CD4-positive, alpha-beta T cell treated with Interleukin-4 for 4 hours (primary cell): ENCODE measurements at places on chromosomes 2 and 18.

GRCh38 chr18:45672637-45673036 lies 51.3 kb upstream of the SLC14A1 start:
- DNase-seq = no peak

DNA sequence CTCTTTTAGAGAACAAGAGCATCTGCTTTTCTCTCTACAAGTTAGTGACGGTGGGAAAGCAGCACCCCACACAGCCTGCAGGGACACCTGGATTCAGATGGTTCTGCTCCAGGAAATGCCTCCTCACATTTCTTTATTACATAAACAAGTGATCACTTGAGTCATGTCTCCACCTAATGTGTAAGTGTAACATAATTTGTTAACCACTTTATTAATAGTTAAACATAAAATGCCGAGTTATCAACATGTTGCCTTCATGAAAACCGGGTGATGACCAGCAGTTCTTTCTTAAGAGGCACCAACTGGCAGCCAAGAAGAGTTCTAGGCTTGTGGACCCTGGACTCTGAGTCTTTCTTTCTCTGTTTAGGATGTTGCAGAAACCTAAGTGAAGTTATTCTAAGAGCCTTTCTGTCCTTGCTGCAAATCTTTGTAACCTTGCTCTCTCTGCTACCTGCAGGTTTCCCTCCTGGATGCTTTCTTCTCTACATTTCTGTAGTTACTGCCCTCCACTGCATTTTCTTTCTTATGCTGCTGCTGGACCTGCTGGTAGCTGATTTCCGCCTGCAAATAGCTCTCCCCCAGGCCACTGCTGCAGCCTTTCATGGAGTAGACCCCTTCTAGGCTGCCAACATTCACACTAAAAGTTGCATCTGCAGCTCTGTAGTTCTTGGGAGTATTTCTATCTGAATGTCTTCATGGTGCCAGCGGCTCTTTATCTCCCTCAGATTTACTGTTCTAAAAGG lies 24.3 kb downstream of the UPP2 start:
- no peak for DNase-seq

GRCh38 chr2:67626656-67627055 lies 229.5 kb downstream of the ETAA1 start:
- DNase-seq = no peak

DNA sequence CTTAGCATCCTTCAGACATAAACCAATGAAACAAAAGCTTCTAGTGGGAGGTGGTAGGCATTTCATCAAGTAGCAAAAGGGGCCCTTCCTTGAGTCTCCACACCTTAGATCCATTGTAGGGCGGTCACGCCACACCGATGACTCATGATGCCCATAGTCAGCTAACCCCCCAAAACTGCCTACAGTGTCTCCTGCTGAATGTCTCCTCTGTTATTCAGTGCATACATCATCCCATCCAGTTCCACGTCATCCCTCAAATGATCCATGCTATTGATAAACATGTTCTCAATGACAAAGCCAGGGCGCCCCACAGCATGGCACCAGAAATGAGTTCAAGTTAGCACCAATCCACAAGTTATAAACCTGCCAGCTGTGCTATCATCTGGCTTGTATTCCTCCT lies 57.4 kb upstream of the ACKR3 start:
- DNase-seq = no peak

DNA sequence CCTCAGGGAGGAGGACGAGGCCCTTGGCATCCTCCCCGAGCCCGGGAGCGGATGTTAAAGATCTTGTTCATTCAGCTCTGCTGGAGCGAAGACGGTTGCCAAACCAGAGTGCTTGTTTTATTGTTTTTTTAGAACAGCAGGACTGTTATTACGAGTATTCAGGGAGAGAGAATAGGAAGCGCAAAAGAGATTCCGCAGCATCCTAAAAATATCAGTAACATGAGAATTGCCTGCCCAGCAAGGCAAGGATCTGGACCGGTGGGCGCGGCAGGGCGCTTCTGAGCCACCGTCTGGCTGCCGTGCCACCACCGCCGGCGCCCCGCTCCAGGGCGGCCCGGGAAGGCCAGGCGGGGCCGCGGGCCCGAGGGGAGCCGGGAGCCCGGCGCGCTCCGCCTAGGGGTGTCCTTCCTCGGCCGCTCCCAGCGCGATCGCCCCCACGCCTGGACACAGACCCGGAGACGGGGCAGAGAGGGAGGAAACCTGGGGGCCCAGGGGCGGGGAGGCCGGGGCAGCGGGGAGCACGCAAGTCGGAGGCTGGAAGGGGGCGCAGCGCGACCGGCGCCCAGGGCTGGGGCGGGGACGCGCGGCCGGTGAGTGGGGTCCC lies 843 bp downstream of the CYS1 start:
- DNase-seq = no peak

- no peak for DNase-seq
Measured at GRCh38 chr2:127107622-127107999, 657 bp upstream of the BIN1 start.

GRCh38 chr2:120809609-120810440 lies 74.2 kb downstream of the GLI2 start:
- no peak for DNase-seq

GRCh38 chr18:8142131-8142711 lies 467.0 kb upstream of the RAB12 start:
- DNase-seq = no peak

- no peak for DNase-seq
Measured at GRCh38 chr2:240430595-240430994, 4.9 kb upstream of the GPC1 start.

DNA sequence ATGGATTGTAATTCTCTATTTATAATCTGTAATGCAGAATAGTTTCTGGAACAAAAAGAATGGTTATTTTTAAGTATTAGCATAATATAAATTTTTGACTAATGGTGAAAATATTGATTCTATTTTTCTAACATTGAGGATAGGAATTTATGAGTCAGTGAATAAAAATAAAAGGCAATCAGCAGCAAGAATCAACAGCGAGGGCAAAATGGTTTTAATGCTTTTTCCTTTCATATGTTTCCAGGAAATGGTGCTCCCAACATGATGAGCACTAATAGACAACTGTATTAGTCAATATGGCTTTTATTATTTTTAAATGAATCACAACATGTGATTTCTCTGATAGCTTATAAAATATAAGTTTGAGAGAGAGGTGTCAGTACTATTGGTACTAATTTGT lies 90.7 kb upstream of the TFPI start:
- DNase-seq = no peak

- no peak for DNase-seq
Measured at GRCh38 chr2:162217598-162217997, 25.6 kb downstream of the FAP start.
